Occipital lobe (tissue), 3 donors: ENCODE measurements at places on chromosomes 7 and 10. TPM values are rescaled to one million over a fixed set of nuclear protein-coding genes. Genes with fewer than 3 reads are reported as not detected.

SPDYE2B gene
- total RNA-seq: not detected

CHST12 gene
- total RNA-seq: 1.9 TPM

ITIH2 gene
- total RNA-seq: 8.6 TPM

GPR15LG gene
- not detected for total RNA-seq

XPNPEP1 gene
- total RNA-seq: 88.9 TPM

SPDYE9 gene
- total RNA-seq: not detected

VIPR2 gene
- 0.47 TPM for total RNA-seq

STOX1 gene
- total RNA-seq: 7.0 TPM

TDRD1 gene
- under 0.01 TPM for total RNA-seq

FAM25C gene
- total RNA-seq: not detected

RBP3 gene
- total RNA-seq: not detected

KEL gene
- 3.0 TPM for total RNA-seq

CDH23 gene
- 1.2 TPM for total RNA-seq

DNAH11 gene
- 1.1 TPM for total RNA-seq

PCLO gene
- total RNA-seq: 48.5 TPM
